ENCODE measurements at places on chromosomes 16 and 17. TPM values are rescaled to one million over a fixed set of nuclear protein-coding genes. Genes with fewer than 3 reads are reported as not detected.

Gene MYH1
- polyA plus RNA-seq = 20.0 TPM

Gene STX1B
- polyA plus RNA-seq = 1.4 TPM

Gene KRT222
- not detected for polyA plus RNA-seq

Gene NPIPB6
- polyA plus RNA-seq = 1.9 TPM

Gene ADGRG1
- polyA plus RNA-seq = 6.7 TPM

Gene UMOD
- polyA plus RNA-seq = 0.64 TPM

Gene CCDC43
- polyA plus RNA-seq = 33.8 TPM

Gene KATNIP
- polyA plus RNA-seq = 8.1 TPM

Gene TBC1D3
- not detected for polyA plus RNA-seq

Gene MPP3
- 3.8 TPM for polyA plus RNA-seq

Gene STARD3
- polyA plus RNA-seq = 35.1 TPM

Gene CACNG3
- polyA plus RNA-seq = not detected

Gene NPIPB9
- not detected for polyA plus RNA-seq

Gene PRR15L
- polyA plus RNA-seq = 0.12 TPM

Gene IL17C
- polyA plus RNA-seq = not detected

Gene KRTAP3-2
- not detected for polyA plus RNA-seq

Gene ZFPM1
- polyA plus RNA-seq = 0.95 TPM

Gene FOXJ1
- polyA plus RNA-seq = not detected

Gene RAMP2
- polyA plus RNA-seq = 70.8 TPM

Gene ENPP7
- polyA plus RNA-seq = not detected

Gene ABAT
- not detected for polyA plus RNA-seq

Gene TP53TG3F
- polyA plus RNA-seq = not detected
